ENCODE measurements at places on chromosomes 4 and X.

DNA sequence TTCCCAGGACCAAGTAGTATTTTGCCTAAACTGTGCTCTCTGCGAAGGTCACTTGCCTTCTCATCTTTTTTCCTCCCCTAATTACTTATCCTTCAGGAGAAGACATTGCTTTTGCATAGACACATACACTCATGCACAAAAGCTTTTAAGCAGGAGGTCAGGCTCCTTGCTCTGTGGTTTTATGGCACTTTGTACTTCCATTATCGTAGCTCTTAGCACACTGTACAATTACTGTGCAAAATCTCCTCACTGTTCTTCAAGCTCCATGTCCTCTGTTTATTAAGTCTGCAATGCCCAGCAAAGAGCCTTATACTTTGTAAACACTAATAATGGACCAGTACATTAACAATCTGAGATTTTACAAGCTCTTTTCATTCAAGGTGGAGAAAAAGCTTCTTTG, 188.4 kb upstream of the GNPDA2 start:
- DNase-seq = no peak

- DNase-seq = no peak
Observed at GRCh38 chrX:44223150-44223549, 120.3 kb downstream of the EFHC2 start.

- DNase-seq = no peak
Observed at GRCh38 chrX:137855490-137855889, 289.6 kb downstream of the ZIC3 start.

DNA sequence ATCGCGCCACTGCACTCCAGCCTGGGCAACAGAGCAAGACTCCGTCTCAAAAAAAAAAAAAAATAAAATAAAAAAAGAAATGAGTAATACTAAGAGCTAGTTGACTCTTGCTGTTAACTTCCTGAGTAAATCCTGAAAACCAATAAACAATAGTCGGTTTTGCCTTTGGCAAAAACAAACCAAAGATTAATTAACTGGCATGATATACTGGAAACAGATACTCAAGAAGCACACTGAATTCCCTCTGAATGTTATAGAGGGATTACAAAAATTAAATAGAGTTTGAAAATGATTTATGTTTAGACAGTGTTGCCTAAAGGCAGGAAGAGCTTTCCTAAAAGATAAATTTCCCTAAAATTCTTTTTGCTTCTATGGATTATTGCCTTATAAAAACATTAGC, 1702.3 kb downstream of the STIM2 start:
- DNase-seq = no peak

DNA sequence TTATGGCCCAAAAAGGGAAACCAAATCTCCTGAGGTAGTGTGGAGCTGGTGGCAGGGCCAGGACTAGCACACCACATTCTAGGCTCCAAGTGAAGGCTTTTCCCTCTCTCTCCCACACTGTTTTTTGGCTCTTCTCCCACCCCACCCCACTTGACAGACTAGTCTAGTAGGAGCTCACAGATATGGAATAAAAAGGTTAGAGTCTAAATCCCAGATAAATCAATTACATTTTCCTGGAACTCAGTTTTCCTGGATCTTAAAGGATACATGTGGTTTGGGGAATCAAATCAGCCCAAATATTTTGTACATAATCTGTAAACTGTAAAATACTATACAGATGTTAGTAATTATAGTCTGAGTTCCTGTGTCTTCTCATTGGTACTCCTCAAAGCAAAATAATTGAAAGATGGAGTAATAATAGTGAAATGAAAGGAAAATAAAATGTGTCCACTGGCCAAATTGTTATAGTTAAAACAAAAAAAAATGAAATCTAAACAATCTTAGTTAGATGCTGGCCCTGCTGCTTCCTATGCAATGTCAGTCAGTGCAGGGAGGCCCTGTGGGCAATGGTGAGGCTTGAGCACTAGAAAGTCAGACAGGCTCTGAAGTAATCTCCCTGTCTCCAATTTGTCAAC, 370.4 kb upstream of the CPEB2 start:
- DNase-seq = no peak

GRCh38 chr4:17492876-17493275, 19.0 kb downstream of the QDPR start:
- no peak for DNase-seq

GRCh38 chrX:68947882-68948605, 119.2 kb downstream of the EFNB1 start:
- DNase-seq = no peak

GRCh38 chr4:22842360-22843018, 149.8 kb downstream of the GBA3 start:
- no peak for DNase-seq

- no peak for DNase-seq
Observed at GRCh38 chr4:28682847-28683246, 1822.2 kb downstream of the STIM2 start.

DNA sequence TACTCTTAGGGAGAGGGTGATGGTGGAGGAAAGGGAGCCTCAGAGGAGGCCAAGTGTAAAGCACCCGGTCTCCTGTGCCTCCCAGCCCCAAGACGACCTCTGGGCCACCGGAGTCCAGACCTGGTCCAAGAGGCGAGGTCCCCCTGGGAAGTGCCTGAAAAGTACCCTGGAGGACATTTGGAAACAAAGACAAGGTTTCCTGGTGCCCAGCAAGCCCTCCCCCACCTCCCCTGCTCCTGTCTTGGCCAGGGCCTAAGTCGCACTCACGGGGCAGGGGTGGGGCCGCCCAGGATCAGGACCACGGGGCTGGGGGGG, 532 bp upstream of the SH3BP2 start:
- DNase-seq = no peak

DNA sequence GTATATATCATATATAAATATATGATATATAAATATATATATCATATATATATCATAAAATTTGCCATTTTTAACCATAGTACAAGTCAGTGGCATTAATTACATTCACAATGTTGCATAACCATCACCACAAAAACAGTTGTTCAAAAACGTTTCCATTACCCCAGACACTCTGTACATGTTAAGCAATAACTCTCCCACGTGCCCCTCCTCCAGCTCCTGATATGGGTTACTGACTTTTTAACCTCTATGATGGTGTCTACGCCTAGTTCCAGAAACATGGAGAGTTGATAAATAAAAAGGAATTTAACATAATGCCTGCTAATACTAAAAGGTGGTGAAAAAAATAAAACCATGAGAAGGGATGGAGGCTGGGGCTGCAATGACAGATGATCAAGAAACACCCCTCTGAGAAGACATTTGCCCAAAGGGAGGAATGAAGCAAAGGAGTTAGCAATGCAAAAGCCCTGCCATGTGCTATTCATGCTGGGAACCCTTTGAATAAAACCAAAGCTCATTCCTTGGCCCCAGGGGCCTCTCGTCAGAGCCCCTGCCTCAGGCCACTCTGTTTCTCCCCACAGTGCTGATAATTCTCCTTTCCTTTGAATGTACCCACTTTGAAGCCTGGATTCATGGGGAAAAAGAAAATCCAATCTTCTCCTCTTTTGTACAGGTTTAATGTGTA, 144.3 kb downstream of the NWD2 start:
- no peak for DNase-seq

DNA sequence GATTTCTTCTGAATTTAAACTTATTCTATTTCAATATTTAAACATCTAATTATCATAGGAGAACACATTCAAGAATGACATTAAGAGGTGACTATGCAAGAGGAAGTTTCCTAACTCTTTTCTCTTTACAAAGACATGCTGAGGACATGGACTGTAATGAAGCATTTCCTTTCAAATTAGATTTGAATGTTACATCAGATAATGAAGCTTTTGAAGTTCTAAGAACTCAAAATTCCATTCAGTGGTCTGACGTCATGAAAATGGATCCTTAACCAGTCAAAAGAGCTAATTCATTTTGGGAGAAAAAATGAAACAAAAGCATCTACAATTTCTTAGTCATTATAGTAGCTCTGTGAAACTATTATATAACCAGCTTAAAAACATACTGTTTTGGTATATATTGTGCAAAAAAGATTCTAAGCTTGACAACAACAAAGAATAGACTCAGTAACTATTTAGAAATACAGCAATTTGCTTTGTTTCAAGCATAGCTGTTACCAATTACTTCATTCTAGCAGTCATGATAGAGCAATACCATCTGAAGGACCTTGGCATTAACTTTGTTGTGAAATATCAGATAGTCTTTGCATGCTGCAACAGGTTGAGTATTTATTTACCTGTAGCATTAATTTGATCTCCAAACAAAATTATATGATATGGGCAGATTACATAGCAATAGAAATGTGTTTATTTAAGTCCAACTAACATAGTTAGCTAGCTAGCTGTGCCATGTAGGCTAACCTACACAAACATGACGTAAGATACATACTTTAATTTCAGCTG, 13.7 kb upstream of the DTHD1 start:
- DNase-seq = no peak

- no peak for DNase-seq
Observed at GRCh38 chr4:40908297-40908696, 158.5 kb downstream of the NSUN7 start.

DNA sequence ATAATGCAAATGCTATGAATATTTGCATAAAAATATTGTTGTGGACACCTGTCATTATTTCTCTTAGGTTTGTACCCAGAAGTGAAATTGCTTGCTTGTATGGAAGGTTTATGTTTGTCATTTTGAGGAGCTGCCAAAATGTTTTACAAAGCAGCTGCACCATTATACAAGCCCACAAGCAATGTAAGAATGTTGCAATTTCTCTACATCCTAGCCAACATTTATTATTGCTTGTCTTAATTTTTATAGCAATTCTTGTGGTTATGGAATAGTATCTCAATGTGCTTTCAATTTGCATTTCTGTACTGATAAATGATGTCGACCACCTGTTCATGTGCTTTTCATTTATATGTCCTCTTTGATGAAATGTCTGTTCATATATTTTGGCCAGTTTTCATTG, 18.7 kb upstream of the RBMX start:
- no peak for DNase-seq

DNA sequence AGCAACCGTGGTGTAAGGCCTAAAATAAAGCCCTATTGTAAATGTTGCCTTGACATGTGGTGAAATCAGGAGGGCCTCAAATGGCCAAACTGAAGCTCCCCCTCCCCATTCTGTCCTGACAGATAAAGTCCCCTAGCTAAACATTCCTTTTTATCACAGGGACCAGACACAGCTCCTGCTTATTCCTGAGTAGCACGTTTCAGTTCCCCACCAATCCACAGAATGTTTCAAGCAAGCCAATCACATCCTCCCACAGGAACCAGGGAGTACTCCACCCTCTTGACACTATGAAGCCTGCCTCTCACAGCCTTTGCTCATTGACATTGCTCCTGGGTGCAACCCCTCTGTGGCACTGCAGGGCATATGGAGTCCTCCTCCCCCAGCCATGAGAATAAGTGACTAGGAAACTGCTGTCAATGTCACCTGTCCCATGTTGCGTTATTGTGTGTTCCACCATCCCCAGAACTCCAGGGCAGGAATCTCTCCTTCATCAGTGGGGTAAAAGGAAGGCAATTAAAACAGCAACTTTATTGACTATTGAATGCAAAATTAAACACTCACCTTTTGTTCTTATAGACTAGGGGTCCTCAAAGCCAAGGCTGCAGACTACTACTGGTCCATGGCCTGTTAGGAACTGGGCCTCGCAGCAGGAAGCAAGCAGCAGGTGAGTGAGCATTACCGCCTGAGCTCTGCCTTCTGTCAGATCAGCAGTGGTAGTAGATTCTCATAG, 128.1 kb downstream of the COL25A1 start:
- no peak for DNase-seq

DNA sequence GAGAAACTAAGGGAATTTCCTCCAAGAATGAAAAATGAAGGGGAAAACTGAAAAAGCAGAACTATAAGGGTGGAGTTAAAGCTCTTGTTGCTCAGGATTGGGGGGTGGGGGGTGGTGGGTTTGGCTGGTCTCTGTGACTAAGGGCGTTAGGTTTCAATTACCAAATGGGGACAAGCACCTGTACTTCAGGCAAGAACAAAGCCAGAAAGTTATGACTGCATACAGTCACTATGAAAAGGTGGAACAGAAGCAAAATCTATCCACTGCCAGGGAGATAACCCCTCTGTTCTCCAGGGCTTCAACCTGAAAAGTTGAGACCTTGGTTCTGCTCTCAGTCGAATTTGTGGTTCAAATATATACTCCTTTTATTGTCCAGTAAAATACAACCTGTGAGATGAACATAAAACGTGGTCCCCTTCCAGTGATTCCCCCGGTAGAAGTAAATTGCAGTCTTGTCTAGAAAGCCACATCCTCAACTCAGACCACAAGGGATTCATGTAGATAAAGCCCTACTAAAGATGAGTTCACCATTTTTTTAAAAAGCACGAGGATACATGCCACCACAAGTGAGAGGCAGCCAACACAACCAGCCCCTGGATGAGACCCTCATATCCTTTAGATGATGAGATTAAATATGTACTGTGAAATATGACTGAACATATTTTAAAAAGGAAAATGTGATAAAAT, 257.1 kb upstream of the RPS6KA3 start:
- no peak for DNase-seq

GRCh38 chr4:99144070-99144469, at the start of gene ADH4:
Gene ADH4 (minus strand): TSS chr4:99144297. CDS start chr4:99144222, 75 bp downstream.
- DNase-seq = no peak

GRCh38 chr4:174749091-174749490, 80.0 kb downstream of the GLRA3 start:
- no peak for DNase-seq

- DNase-seq = no peak
Observed at GRCh38 chr4:112982680-112983079, 66.8 kb upstream of the ANK2 start.

- DNase-seq = no peak
Observed at GRCh38 chr4:121957266-121957665, 5.4 kb upstream of the TRPC3 start.

DNA sequence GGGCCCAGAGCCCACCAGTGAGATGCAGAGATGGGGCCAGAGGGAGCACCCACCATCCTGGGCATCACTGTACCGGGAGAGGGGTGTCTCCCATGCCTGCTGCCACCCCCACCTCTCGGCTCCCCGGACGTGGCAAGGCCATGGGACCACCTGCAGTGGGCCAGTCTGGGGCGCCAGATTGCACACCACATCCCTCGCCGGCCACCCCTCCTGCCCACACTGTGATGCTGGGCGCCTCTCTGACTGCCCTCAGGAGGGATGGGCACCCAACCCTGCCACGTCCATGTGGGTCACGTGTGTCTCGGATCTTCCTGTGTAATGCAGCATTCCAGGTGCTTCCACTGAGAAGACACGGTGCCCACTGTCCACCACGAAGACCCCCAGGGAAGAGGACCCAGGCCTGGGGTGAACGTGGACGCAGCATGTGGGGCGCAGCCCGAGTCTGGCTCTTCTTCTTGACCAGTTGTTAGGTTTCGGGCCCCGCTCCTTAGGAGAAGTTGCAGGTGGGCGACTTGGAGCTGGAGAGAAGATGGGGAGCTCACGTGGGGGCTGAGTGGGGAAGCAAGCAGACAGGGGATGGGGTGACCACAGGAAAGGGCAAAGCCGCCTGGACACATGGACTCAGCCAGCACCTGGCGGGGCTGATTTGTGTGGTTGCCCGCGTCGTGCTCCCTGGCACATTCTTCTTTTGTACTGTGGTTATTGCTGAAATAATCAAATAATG, 47.7 kb downstream of the ZFYVE28 start:
- DNase-seq = no peak

- no peak for DNase-seq
Observed at GRCh38 chr4:122532766-122533165, 76.2 kb upstream of the IL2 start.

All from activated naive CD4-positive, alpha-beta T cell treated with anti-CD3 and anti-CD28 coated beads, Interleukin-2, amount 50 U/mL, for 16 hours (primary cell).